Naive thymus-derived CD4-positive, alpha-beta T cell (primary cell): ENCODE measurements at places on chromosomes 2 and 18. TPM values are rescaled to one million over a fixed set of nuclear protein-coding genes. Genes with fewer than 3 reads are reported as not detected.

RGPD4 gene
- total RNA-seq: 0.05 TPM in 1 of 2 replicates, not detected in the other

KLHL30 gene
- not detected in 2 replicates for total RNA-seq

OSR1 gene
- not detected in 2 replicates for total RNA-seq

MC2R gene
- total RNA-seq: not detected

RAMP1 gene
- total RNA-seq: not detected

GAL3ST2 gene
- total RNA-seq: 0.93 TPM

ALPP gene
- total RNA-seq: 0.24 TPM

NAT8 gene
- not detected for total RNA-seq

ANKRD62 gene
- total RNA-seq: not detected

GALNT3 gene
- total RNA-seq: 3.5 TPM

DLX2 gene
- total RNA-seq: not detected

SERPINB10 gene
- total RNA-seq: not detected

DYSF gene
- total RNA-seq: 0.32 TPM

GRB14 gene
- total RNA-seq: not detected

PLEKHM3 gene
- total RNA-seq: 16.1 TPM

CCDC85A gene
- total RNA-seq: not detected

CAPN14 gene
- total RNA-seq: 0.59 TPM

RAB12 gene
- total RNA-seq: 26.2 TPM

SOS1 gene
- 34.8 TPM for total RNA-seq

BOLL gene
- not detected in 2 replicates for total RNA-seq

ANTXR1 gene
- total RNA-seq: not detected

MYOM1 gene
- 6.7 TPM for total RNA-seq

ZDBF2 gene
- total RNA-seq: 16.0 TPM
